Heart right ventricle (tissue), 16 donors: ENCODE measurements at places on chromosomes 16 and 17.

GRCh38 chr17:38327936-38328335 is 15.8 kb downstream of the GPR179 start:
- DNase-seq: no peak

DNA sequence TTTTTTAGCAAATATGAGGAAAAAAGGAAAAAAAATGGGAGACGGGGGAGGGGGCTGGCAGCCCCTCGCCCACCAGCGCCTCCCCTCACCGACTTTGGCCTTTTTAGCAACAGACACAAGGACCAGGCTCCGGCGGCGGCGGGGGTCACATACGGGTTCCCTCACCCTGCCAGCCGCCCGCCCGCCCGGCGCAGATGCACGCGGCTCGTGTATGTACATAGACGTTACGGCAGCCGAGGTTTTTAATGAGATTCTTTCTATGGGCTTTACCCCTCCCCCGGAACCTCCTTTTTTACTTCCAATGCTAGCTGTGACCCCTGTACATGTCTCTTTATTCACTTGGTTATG is 1.2 kb upstream of the TMEM88 start:
- DNase-seq: no peak

- no peak for DNase-seq
Observed at GRCh38 chr16:22969567-22969966, 155.6 kb downstream of the HS3ST2 start.

DNA sequence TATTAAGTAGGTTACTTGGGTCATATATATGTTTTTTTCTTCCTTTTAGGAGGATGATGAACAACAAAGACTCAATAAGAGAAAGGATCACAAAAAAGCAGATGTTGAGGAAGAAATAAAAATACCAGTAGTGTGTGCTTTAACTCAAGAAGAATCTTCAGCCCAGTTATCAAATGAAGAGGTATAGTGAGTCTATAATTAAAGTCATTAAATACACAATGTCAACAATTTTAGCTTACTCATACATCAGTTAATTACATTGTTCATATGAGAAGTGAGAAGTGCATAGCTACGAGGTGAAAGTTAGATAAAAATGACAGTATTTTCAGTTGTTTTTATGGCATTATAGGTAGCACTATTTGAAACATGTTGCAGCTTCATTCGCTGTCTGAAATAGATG is 65.2 kb downstream of the NUP88 start:
- no peak for DNase-seq

GRCh38 chr17:5485270-5486205 is at the start of gene DERL2:
TSS of gene DERL2 (minus strand) at chr17:5486178. CDS start at chr17:5486161, 17 bp downstream.
- DNase-seq: no peak

DNA sequence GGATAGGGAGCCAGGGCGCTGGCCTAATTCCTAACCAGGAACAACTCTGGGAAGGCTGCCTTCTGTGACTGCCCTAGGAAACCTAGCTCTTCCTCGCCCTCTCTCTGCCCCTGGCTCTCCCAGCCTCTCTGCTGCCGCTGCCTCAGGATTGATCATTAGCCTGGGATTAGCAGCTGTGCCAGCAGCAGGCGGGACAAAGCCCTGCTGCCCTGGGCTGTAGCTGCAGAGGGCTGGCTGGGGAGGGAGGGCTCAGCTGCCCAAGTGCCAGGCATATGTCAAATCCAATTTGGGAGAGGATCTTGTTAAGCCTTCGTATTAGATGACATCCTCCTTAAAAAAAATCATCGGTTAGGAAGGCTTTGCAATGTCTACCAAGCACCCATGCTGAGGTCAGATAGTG is 144.8 kb upstream of the CCL2 start:
- no peak for DNase-seq

- no peak for DNase-seq
Observed at GRCh38 chr17:67628580-67629013, 89.1 kb upstream of the NOL11 start.

- no peak for DNase-seq
Observed at GRCh38 chr17:72053449-72053848, 67.4 kb upstream of the SOX9 start.

DNA sequence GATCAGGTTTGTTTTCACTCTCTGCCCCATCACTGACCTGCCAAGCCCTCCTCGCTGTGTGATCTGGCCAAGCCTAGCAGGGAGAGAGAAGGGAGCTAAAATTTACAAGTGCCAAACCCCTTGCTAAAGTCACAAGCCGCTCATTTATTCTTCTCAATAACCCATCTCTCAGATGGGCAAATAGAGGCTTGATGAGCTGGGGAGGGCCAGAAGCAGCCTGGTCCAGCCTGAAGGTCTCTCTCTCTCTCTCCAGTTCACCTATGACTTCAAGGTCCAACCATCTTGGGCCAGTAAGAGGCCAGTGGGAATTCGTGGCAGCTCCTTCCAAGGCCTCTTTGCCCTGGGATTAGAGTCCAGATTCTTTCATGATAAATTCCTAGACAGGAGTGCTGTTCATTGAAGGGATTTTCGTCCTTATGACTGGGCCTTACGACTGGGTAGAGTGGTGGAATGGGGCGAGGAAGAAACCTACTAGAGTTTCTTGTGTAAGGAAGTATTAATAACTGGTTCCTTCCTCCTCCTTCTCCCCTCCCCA is 3.4 kb downstream of the CA7 start:
- DNase-seq: no peak

DNA sequence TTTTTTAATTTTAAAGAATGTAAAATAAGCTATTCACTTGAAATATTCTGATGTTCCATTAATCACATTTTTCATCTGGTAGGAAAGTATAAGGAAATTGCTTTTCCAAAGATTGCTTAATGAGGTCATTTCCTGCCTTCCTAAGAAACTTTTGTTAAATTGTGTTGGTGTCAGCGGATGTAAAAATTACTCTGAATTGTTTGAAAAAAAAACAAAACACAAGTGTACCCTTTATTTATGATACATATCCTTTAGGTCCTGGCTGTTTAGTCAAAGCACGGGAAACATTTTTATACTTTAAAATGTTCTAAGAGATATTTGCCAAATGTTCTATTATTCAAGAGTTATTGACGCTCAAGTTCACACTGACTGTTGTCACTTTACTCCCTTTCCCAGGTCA is 1357.4 kb upstream of the GOT2 start:
- DNase-seq: no peak

DNA sequence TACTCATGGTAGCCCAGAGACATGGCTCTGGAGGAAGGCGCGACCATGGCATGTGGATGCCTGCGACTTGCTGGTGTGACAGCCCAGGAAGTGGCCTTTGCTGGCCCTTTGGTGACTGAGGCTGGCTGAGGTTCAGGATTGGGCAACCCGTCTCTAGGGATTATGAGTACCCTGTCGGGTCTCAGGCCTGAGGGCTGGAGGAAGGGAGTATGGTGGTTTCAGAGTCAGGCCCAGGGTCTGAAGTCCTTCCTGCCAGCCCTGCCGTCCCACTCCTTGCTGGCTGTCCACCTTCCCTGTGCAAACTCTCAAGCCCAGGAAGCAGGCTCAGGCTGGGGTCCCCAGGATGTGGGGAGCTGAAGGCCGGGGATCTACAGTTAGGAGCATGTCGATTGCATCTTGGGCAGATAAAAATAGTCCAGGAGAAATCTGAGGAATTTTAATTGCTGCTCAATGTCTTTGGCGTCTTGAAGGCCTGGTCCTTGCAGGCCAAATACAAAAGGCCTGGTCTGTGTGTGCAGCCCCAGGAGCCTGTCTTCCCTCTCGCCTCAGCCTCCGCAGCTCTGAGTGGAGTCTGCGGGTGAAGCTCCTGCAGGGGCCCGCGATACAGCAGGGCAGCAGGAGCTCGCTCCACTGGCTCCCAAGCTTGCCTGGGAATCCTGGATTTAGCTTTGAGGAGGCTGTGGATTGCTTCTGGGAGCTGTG is 52.5 kb downstream of the NKD1 start:
- DNase-seq: no peak

GRCh38 chr17:41178843-41179616 is 1.0 kb upstream of the KRTAP4-2 start:
- no peak for DNase-seq

GRCh38 chr17:74369221-74369620 is 1.9 kb downstream of the GPR142 start:
- peak; percentile 53 for DNase-seq

- DNase-seq: no peak
Observed at GRCh38 chr17:28547096-28547622, 5.3 kb downstream of the UNC119 start.

- no peak for DNase-seq
Observed at GRCh38 chr16:15775663-15776304, 81.0 kb downstream of the MYH11 start.

DNA sequence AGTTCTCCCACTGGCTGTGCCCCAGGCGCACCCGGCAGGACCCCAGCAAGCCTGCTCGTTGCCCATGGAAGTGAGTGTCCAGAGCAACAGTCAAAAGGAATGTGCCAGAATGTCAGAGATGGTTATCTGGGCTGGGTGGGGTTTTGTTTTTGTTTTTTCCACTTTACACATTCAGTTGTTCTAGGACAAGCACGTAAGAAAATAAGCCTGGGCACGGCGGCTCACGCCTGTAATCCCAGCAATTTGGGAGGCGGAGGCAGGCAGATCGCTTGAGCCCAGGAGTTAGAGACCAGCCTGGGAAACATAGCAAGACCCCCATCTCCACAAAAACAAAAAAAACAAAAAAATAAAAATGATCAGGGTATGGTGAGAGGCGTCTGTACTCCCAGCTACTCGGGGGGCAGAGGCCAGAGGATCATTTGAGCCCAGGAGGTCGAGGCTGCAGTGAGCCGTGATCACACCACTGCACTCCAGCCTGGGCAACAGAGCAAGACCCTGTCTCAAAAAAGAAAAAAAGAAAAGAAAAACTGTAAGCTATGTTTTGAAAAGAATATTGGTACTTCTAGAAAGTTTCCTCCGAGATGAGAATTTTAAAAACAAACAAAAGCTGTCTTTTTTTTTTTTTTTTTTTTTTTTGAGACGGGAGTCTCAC is 8.3 kb downstream of the NDUFAF8 start:
- no peak for DNase-seq

GRCh38 chr17:35683591-35683990 is 47.8 kb upstream of the RASL10B start:
- DNase-seq: no peak

- no peak for DNase-seq
Observed at GRCh38 chr16:4481526-4481925, 5.3 kb downstream of the HMOX2 start.

- DNase-seq: peak; percentile 35
Observed at GRCh38 chr17:59620518-59621259, 994 bp downstream of the CLTC start.

DNA sequence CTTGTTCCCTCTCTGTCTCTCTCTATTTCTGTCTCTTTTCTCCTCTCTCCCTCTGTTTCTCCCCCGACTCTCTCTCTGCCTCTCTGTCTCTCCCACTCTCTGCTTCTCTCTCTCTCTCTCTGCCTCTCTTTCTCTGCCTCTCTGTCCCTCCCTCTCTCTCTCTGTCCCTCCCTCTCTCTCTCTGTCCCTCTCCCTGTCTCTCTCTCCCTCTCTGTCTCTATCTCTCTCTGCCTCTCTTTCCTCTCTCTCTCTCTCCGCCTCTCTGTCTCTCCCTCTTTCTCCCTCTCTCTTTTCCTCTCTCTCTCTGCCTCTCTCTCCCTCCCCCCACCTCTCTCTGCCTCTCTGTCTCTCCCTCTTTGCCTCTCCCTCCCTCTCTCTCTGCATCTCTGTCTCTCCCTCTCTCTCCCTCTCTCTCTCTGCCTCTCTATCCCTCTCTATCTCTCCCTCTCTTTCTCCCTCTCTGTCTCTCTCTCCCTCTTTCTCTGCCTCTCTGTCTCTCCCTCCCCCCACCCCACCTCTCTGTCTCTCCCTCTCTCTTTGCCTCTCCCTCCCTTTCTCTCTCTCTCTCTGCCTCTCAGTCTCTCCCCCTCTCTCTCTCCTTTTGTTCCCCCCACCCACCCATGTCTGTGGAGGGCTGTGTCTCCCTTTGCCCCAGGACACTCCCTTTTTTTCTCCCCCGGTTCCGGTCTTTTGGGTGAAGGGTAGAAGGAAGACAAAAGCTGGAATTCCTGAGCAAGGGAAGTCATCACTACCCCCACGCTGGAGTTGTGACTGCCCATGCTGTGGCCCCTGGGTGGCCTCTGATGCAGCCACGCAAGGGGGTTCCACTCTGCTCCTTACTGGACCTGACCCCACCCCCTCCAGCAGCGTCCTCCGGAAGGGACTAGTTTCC is 27.1 kb upstream of the MGAT5B start:
- no peak for DNase-seq

GRCh38 chr17:62902531-62903220 is 63.4 kb upstream of the TANC2 start:
- no peak for DNase-seq

DNA sequence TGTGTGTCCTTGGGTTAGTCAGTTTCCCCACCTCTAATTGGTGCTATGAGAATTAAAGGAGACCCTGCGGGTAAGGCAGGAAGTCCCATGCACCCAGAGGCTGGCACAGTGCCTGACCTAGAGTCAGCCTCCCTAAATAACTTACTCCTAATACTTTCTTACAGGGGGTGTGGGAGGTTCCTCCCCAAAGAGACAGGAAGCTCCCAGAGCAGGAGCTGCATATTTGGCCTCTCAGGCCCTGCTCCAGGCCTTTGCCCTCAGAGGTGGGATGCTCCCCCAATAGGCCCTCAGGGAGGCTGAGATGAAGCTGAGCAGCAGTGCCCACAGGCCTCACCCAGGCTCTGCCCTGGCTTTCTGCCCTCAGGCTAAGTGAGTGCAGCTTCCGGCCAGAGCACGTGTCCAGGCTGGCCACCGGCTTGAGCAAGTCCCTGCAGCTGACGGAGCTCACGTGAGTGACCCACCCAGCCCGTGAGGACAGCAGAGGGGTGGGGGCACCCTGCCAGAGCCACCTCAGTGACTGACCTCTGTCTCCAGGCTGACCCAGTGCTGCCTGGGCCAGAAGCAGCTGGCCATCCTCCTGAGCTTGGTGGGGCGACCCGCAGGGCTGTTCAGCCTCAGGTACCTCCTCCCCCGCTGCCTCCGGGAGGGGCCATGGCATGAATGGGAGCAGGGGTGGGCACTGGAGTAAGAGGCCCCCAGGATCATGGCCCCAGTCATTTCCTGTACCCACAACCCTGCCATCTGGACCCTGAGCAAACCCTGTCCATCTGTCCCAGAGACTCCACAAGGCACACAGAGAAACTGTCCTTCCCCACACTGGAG is 31.1 kb upstream of the CPNE2 start:
- DNase-seq: peak; percentile 74

GRCh38 chr17:43768382-43768781 is 9.8 kb upstream of the SOST start:
- peak; percentile 48 for DNase-seq
